ENCODE measurements at places on chromosomes 3 and 15.
A peak's percentile ranks its signal among the peaks of the same experiment; 100 is the strongest.

GRCh38 chr15:87155771-87156170 is 1076.1 kb downstream of the AGBL1 start:
- no peak for DNase-seq

GRCh38 chr3:19920401-19921080 is 13.5 kb downstream of the EFHB start:
- no peak for DNase-seq

DNA sequence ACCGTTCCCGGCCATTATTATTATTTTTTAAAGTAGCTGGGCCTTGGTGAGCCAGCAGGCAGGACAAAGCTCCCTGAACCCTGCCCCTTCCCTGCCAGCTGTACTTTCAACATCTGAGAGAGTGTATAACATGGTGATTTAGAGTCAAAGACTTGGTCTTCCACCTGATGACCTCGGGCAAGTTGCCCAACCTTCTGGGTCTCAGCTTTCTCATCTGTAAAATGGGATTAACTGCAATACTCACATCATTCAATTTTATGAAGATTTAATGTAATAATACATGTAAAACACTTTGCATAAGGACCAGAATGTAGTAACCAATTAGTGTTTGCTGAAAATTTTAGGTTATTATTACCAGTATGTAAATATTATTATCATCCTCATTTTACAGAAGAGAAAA is 11.9 kb upstream of the TRH start:
- no peak for DNase-seq

- no peak for DNase-seq
These were observed 1.0 kb upstream of the ZNF620 start for GRCh38 chr3:40504636-40505430.

DNA sequence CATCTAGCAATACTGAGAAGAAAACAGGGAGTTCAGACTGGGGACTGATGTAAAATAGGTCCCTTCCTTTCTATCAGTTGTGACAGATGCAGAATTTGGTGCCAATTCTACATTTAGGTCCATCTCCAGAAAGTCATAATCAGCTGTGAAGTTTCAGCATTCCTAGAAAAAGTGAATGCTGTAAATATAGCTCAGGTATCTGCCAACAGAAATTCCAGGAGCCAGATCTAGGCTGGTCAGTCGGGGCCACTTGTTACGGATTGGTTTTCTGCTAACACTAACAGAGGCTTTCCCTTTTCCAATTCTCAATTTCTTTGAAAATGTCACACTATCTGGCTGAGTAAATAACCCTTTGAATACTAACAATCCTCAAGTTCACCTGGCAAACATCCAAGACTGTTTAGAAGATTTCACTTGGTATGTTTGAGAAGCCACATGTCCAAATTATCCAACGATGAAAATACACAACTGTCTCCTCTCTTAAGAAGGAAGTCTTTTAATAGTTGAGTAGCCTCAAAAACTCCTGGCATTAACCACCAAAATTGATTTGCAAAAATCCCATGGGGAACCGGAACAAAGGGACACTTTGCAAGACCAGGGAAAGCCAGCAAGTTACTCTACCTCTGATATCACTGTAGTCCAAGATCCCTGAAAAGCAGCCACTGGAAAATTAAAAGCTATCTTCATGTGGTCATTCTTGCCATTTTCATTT is 222.3 kb downstream of the ZMAT3 start:
- DNase-seq = no peak

GRCh38 chr3:196537319-196537984 is 22.3 kb upstream of the SMCO1 start:
- DNase-seq = peak; percentile 62

DNA sequence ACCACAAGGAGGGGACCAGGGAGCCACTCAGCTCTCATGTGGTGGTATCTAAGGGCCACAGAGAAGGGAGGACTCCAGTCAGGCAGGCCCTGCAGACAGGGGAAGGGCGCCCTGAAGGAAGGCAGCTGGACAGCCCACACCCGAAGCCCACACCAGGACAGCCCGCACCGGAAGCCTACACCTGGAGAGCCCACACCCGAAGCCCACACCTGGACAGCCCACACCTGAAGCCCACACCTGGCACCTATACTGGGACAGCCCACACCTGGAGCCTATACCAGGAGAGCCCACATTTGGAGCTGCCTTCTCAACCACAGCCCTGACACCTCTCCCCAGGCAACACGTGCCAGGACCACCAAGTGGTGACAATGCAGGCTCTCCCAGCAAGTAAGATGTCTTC is 11.7 kb downstream of the TPRA1 start:
- DNase-seq = no peak

GRCh38 chr15:78052545-78052944 is 25.0 kb downstream of the TBC1D2B start:
- no peak for DNase-seq

DNA sequence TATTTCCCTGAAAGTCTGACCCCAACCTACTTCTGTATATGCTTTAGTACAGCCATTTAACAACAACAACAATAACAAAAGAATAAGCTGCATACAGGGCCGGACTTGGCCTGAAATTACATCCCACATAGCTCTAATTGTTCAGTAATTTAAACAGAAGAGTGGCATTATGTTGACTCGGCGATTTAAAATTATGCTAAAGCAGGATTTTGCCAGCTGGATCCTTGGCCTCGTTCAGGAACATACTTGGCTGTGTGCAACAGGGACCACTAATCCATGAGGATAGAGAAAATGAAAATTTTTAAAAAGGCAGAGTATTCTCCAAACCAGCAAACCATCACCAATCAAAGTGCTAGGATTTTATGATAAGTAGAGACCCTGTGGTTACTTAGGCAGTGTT is 433.1 kb upstream of the RBMS3 start:
- DNase-seq = no peak

- DNase-seq = no peak
These were observed 14.8 kb upstream of the SEMA5B start for GRCh38 chr3:123042413-123042812.

GRCh38 chr3:44555723-44556122 is 730 bp downstream of the ZKSCAN7 start:
- no peak for DNase-seq

- no peak for DNase-seq
These were observed 9.5 kb downstream of the CA12 start for GRCh38 chr15:63372018-63372705.

DNA sequence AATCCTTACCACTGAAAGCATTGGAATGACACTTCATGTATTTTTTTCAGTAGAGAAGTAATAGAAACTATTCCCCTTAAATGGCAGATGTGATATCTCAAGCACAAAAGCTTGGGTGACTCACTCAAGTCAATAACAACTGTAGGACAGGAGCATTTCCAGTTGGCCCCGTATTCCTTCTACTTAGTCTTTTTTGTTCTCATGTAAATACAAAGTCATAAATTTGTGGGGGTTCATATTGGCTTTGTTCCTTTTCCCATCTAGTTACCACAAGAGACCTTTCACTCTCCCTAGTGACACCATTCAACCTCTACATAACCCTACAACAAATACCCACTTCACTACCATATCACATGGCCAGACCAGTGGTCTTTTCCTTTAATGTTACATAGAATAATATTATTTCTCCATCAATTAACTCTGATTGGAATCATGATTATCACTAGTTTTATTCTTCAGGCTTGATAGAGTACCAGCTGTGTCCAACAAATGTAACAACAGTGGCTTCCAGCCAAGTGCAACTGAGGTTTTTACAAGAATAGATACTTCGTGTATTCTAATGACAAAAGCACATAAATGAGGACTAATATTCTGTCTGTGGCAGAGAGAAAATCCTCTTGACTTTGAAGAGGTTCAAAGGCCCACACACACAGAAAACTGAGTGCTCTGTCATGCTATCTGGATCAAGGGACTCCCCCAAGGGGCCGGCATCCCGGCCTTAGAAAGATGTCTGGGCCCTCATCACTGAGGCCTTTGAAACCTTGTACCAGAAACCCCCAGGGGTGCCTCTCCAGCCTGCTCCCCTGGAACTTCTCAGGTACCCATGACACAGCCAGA is 94.0 kb upstream of the THBS1 start:
- no peak for DNase-seq
